ENCODE measurements at places on chromosomes 2 and 18.
A peak's percentile ranks its signal among the peaks of the same experiment; 100 is the strongest.

GRCh38 chr2:217171874-217172273 lies 312.0 kb upstream of the TNP1 start:
- no peak for DNase-seq

DNA sequence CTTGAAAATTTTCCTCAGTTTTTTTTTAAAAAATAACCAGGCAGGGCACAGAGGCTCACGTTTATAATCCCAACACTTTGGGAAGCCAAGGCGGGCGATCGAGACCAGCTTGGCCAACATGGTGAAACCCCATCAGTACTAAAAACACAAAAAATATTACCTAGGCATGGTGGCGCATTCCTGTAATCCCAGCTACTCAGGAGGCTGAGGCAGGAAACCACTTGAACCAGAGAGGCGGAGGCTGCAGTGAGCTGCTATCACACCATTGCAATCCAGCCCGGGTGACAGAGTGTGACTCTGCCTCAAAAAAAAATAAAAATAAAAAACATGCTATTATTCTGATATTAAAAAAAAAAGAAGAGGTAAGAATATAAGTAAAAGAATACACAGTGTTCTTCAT lies 191.0 kb downstream of the ZEB2 start:
- DNase-seq = no peak

DNA sequence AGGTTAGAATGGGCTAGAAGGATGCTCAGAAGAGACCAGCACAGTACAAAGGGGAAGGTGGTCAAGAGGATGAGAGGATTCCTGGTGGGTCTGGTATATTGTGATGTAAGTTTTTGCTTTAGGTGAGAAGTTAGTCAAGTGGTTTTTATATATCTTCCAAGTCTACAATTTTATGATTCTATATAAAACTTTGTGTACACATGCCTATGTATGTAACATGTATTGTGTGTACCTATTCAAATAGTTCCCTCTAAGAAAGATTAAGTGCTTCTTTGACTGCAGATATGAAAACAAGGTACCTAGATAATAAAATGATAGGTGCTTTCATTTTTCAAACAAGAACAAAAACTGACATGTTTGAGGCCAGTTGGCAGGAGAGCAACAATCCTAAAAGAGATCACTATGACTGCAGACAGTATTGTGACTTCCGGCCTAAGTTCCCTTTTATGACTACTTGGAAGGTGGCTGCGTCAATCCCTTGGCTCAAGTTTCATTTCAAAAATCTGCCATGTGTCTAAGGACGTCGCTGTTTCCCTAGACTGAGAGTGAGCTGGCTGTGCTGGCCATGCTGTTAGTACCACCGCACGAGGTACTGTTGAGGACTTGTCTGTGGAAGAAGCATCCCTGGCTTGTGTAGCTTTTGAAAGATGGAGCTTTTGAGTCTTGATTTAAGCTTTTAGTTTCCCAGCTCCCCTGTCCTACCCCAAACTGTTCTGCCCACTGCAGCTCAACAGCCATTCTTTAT lies 123.1 kb downstream of the PRPF40A start:
- DNase-seq = peak; percentile 29

DNA sequence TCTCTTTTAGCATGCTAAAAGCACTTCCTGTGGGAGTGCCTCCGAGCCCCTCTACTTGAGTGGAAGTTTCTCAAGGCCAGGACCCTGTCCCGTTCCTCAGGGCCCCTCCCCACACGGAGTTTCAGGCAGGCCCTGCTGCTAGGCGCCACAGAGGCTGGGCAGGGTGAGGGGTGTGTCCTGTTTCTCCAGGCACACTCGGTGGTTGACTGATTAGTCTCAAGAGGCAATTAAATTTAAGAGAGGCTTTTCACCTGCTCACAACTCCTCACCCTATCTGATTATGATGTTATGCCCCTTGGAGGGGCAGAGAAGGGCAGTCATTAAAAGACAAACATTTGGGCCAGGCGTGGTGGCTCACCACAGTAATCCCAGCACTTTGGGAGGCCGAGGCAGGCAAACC lies 160.8 kb upstream of the HAAO start:
- DNase-seq = no peak

GRCh38 chr2:11292464-11293255 lies 51.8 kb downstream of the ROCK2 start:
- peak; percentile 43 for DNase-seq

All from erythroblast (primary cell).